Lung (tissue), 17 donors: ENCODE measurements at places on chromosomes 2 and 18.

DNA sequence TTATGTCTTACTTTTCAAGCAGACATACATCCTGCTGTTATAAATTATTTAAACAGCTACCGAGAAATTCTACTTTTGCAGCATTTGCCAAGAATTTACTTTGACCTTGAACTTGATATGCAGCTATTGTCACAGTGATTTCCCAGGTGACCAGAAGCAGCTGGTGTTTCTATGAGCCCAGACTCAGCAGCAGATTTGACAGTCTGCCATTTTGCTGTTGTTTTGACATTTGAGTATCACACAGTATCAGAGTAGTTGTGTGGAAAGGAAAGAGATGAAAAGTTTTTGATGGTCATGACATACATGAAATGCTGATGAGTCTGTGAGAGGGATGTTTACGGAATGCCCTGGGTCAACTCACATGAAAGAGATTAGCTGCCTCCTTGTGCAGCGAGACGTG is 6.6 kb upstream of the CCDC195 start:
- DNase-seq, result no peak

GRCh38 chr2:35160871-35161270 is 1194.7 kb upstream of the CRIM1 start:
- DNase-seq, result no peak

DNA sequence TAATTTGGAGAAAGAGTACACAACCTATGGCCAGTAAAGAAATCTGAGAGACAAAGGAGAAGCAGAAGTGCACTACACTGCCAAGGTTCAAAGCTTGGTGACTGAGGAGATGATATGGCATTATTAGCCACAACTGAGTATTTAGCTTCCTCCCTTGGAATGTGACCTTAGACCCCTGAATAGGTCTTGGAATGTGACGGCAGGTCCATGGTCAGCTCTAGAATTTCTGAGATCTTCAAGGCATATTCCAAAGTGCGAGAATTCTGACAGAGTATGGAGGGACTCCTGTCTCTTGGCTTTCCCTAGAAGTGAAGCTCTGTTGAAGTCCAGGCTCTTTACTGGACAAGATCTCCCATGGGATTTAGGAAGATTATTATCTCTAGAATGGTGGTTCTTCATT is 130.0 kb upstream of the FN1 start:
- DNase-seq, result no peak

DNA sequence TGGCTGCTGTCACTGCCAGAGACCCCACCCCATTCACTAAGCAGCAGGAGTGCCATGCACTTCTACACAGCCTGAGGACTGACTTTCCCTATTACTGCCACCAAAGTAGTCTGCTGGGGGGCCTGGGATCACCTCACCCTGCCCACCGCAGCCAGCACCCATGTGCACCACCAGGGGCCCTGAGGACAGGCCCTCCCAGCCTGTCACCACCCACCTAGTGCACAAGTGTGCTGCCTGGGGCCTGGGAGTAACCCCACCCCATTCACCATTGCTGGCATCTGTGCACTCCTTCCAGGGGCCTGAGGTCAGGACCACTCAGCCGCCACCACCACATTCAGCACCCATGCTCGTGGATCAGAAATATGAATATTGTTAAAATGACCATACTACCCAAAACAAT is 247.8 kb upstream of the NCKAP5 start:
- DNase-seq, result no peak
